Neural crest cell (in vitro differentiated cells): ENCODE measurements at places on chromosomes 13 and 19.

GRCh38 chr19:32416749-32417456 is 11.3 kb downstream of the DPY19L3 start:
- peak overlapping the region; percentile 75 for H3K27ac ChIP-seq
- peaks cover 14% of the 10 kb centered on the region for H3K4me1 ChIP-seq
- no peak for DNase-seq
- no peak overlapping the region for H3K4me3 ChIP-seq
- no peaks in the 10 kb centered on the region for H3K27me3 ChIP-seq

DNA sequence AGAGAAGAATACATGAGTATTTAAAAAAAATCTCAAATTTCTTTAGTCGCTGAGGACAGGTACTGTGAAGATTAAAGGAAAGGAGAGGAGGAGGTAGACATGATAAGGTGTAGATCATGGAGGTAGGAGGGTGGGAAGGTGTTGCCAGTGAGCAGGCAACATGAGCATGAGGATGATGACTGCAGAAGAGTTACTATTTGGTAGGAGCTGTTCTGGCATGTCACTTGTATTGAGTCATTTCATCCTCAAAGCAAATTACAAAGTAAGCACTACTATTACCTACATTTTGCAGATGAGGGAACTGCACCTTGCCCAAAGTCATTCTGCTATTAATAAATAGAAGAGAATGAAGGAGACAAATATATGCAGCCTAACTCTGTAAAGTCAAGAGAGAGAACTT is 435.8 kb upstream of the KLF12 start:
- H3K36me3 ChIP-seq: no peaks in the 10 kb centered on the region
- H3K27me3 ChIP-seq: no peaks in the 10 kb centered on the region
- H3K4me1 ChIP-seq: peaks cover 7% of the 10 kb centered on the region

DNA sequence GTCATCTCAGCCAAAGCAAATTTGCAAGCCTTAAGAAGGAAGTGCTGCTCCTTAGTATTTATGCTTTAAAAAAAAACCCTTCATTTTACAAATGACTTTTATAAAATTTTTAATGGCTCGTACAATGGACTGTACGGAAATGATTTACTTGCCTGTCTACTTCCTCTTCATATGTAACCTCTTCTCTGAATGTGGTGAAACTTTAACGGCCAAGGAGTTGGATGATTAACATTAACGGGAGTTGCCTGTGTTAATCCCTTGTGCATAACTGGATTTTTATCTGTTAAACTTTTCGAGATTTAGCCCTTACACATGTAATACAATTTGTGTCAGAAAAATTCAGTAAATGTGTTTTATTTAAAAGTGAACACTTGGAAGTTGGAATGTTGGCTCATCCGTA is 429.4 kb downstream of the TBC1D4 start:
- H3K36me3 ChIP-seq: no peaks in the 10 kb centered on the region
- no peaks in the 10 kb centered on the region for H3K4me1 ChIP-seq
- no peak for DNase-seq
- H3K4me3 ChIP-seq: no peak overlapping the region

DNA sequence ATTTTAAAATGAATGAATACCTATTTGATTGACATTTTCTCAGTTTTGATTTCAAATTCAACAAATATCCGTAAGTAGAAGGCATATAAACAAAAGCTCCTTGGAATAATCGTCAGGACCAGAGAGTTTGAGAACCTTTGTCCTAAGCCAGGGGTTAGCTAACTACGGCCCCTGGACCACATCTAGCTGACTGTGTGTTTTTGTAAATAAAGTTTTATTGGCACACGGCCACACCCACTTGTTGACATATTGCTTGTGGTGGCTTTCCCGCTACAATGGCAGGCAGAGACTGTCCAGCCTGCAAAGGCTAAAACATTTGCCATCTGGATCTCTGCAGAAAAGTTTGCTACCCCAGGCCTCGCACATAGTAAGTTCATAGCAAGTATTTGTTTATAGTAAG is 83.4 kb downstream of the GNG7 start:
- H3K27ac ChIP-seq: no peak overlapping the region
- H3K36me3 ChIP-seq: no peaks in the 10 kb centered on the region
- peaks cover 4% of the 10 kb centered on the region for H3K4me1 ChIP-seq

DNA sequence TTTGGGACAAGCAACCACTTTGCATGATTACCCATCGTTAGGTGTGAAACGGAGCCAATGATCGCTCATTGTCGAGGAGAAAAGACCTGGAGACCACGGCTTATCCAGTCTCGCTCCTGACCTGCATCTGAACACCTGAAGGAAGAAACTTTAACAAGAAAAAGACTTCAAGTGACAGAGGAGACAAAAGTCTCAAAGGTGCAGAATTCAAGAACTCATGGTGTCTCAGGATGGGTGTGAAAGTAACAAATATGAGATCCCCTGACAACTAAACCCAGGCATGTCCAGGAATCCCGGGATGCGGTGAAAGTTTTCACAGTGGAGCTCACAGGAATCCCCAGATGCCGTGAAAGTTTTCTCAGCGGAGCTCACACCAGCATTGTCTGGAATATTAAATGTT is 6.3 kb upstream of the ATP11A start:
- DNase-seq: no peak
- no peak overlapping the region for H3K4me3 ChIP-seq
- H3K4me1 ChIP-seq: peaks cover 9% of the 10 kb centered on the region
- H3K36me3 ChIP-seq: no peaks in the 10 kb centered on the region
- H3K27ac ChIP-seq: no peak overlapping the region

DNA sequence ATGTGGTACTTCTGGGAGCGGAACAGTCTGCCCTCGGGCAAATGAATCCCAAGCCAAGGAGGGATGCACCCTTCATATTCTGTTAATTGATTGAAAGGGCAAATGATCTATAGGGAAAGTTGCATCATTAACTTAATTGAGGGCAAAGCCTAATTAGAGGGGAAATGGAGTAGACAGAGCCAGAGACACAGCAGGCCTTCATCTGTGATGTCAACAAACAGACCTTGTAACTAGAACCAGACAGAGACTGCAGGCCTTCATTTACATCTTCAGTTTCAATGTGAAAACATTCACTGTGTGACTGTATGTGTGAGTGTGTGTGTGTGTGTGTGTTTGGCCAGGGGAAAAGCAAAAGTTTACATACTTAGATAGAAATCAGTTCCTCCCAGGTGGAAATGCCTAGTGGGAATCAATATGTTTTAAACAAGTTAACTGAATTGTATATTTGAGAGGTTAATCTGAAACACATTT is 126.4 kb downstream of the SPRY2 start:
- H3K27me3 ChIP-seq: no peaks in the 10 kb centered on the region
- DNase-seq: no peak
- H3K4me3 ChIP-seq: no peak overlapping the region
- H3K27ac ChIP-seq: peak overlapping the region; percentile 13
- peaks cover 26% of the 10 kb centered on the region for H3K4me1 ChIP-seq

DNA sequence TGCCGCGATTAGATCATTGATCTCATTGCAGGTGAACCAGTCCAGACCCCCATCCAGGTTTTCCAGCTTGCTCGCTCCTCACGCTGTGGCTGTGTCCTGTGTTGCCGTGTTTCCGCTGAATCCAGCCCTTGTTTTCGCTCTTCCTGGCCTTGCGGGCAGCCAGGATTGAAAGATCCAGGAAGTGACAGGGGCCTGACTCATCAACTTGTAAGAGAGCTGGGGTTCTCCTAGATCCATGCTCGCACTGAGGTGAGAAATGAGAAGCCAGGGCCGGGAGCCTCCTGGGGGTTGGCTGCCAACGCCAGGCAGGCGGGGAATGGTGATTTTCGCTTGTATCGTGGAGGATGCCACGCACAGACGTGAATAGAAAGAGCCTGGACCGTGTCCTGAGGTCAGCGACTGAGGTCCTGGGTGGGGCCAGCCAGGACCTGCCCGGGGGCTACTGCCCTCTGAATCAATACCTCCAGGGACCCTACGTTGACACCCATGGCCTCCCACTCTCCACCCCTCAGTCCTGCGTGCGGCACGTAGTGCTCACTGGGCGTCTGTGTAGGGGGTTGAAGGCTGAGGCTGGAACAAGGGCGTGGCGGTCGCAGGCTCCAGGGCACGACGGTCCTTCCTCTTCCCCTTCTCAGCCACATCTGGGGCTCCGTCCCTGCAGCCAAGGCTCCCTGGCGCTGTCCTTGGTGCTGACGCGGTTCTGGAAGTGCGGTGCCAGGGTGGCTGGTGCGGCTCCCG is 7.3 kb upstream of the PTPRH start:
- H3K27ac ChIP-seq: peak overlapping the region; percentile 78
- H3K36me3 ChIP-seq: peaks cover 6% of the 10 kb centered on the region
- peak; percentile 86 for DNase-seq

GRCh38 chr13:45961468-45961867 is 91.1 kb downstream of the ZC3H13 start:
- H3K36me3 ChIP-seq: peaks cover 16% of the 10 kb centered on the region
- no peak overlapping the region for H3K27ac ChIP-seq
- no peaks in the 10 kb centered on the region for H3K27me3 ChIP-seq
- H3K4me1 ChIP-seq: no peaks in the 10 kb centered on the region
- no peak overlapping the region for H3K4me3 ChIP-seq
- no peak for DNase-seq

DNA sequence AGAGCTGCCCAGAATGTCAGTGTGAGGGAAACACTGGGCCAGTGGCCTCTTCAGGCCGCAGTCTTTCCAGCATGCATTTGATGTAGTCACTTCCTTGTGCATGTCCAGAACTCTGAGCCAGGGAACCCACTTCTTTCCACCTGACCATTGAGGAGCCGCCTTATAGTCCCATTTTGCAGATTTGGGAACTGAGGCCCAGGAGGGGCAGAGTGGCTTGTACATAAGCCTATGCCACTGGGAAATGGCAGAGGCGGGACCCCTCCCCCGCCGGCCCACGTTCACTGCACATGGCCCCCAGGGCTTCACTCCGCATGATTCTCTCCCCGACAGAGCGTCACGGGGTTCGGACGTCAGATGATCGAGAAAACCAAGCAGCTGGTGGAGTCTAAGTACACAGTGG is 5.6 kb upstream of the SPIB start:
- H3K27ac ChIP-seq: no peak overlapping the region
- H3K27me3 ChIP-seq: no peaks in the 10 kb centered on the region
- peaks cover 3% of the 10 kb centered on the region for H3K36me3 ChIP-seq
- DNase-seq: no peak
- H3K4me3 ChIP-seq: no peak overlapping the region

- no peak overlapping the region for H3K27ac ChIP-seq
- H3K4me3 ChIP-seq: no peak overlapping the region
- no peaks in the 10 kb centered on the region for H3K36me3 ChIP-seq
- H3K4me1 ChIP-seq: no peaks in the 10 kb centered on the region
- peaks cover 7% of the 10 kb centered on the region for H3K27me3 ChIP-seq
Measured at GRCh38 chr19:13665125-13665905, 99.0 kb upstream of the MRI1 start.

GRCh38 chr13:50809133-50810090 is 34.1 kb downstream of the DLEU7 start:
- peaks cover 3% of the 10 kb centered on the region for H3K36me3 ChIP-seq
- H3K4me3 ChIP-seq: no peak overlapping the region
- H3K27ac ChIP-seq: no peak overlapping the region
- H3K4me1 ChIP-seq: peaks cover 6% of the 10 kb centered on the region
- DNase-seq: no peak

DNA sequence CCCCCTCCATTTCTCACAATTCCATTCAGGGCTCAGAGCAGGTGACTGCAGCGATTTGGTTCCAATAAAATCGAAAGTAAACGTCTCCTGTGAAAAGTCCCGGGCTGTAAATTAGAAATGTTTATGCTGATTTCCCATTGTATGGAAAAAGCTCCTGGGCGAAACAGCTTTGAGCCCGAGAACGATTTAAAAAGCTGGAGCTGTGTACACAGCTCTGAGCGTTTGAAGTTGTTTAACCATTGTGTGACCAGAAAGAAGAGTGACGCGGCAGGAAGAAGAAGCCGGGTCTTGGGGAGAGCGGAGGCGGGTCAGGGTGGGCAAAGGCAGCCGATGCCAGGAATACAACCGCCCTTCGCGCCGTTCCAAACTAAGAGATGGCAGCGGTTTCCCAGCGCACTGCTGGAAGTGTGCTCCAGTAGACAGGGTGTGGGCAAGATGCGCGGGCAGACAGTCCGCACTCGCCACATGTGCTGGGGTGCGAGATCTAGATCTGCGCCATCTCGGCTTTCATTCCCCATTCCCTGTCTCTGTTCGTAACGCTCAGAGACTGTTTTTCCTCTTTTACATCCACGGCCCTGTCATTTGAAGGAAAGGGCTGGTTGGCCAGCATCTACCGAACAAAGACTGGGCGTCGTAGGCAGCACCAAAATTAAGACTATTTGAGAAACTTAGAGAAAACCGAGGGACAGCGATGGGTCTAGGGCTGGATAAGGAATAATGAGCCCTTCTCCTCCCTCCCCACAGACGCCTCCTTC is 960 bp upstream of the GSX1 start:
- DNase-seq: no peak
- H3K4me1 ChIP-seq: peaks cover 39% of the 10 kb centered on the region
- H3K27ac ChIP-seq: no peak overlapping the region

DNA sequence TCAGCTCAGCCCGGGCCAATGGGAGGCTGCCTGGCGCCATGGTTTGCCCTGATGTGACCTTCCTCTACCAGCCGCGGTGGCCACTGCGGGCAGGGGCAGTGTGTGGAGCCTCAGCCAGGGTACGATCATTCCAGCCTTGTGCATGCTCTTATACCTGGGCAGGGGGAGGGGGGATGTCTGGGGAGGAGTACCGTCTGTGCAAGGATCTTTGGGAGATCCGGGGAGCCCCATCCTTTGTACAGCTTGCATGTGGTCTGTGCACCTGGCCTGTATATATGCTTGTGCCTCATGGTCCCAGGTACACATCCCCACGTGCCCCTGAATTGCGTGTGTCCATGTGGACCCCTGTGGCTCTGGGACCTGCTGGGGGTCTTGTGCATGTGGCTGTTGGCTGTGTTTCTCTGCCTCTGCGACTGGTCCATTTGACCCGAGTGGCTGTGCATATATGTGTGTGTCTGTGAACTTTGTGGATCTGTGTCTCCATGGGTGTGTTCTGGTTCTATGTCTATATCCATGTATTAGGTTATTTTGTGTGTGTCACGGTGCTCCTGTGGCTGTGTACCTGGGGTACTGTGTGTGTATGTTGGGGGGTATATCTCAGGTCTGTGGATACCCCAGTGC is 12.8 kb upstream of the NANOS3 start:
- H3K36me3 ChIP-seq: peaks cover 2% of the 10 kb centered on the region
- peak overlapping the region; percentile 87 for H3K4me3 ChIP-seq
- peaks cover 38% of the 10 kb centered on the region for H3K4me1 ChIP-seq

DNA sequence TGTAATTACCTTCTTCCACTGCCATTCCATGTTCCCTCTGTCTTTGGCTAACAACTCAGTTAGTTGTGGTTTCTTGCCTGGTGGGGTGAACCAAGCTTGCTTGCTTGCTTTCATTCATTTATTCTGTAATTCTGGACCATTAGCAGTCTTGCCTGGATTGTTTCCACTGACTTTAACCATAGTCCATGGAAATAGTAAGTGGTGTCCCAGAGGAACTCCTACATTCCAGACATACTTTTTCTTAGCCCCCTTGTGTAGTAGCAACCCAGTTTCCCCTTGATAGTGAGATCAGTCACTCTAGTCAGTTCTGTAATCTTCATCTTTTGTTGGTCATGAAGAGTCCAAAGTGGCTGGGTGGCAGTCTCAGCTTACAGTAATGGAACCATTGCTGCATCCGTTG is 23.2 kb downstream of the PDS5B start:
- no peak overlapping the region for H3K4me3 ChIP-seq
- no peak for DNase-seq
- no peak overlapping the region for H3K27ac ChIP-seq
- H3K27me3 ChIP-seq: no peaks in the 10 kb centered on the region
- peaks cover 3% of the 10 kb centered on the region for H3K4me1 ChIP-seq
- peaks cover 59% of the 10 kb centered on the region for H3K36me3 ChIP-seq
